Aorta (tissue), 5 donors: ENCODE measurements at places on chromosomes 16 and 17. TPM values are rescaled to one million over a fixed set of nuclear protein-coding genes. Genes with fewer than 3 reads are reported as not detected.

- no peak for DNase-seq
Observed at GRCh38 chr16:79355600-79356358, 244.8 kb downstream of the MAF start.

- no peak for DNase-seq
Observed at GRCh38 chr17:61724777-61725176, 133.8 kb upstream of the NACA2 start.

Gene WWOX
- total RNA-seq = 17.3 TPM

Gene IGF2BP1
- total RNA-seq = 0.29 TPM

Gene CES5A
- total RNA-seq = not detected

GRCh38 chr16:66551788-66552285, 539 bp upstream of the CKLF start:
- DNase-seq = no peak

GRCh38 chr17:63249256-63250004, 196.7 kb downstream of the CYB561 start:
- no peak for DNase-seq

Gene PLA2G10
- not detected for total RNA-seq

GRCh38 chr17:66970140-66970539, 5.6 kb downstream of the CACNG4 start:
- DNase-seq = no peak

GRCh38 chr17:30241051-30241450, 5.6 kb upstream of the SLC6A4 start:
- peak; percentile 21 for DNase-seq
